Transverse colon (tissue), 4 donors: ENCODE measurements at places on chromosomes 5 and 9.

GRCh38 chr5:103031607-103032006 lies 88.3 kb downstream of the GIN1 start:
- no peak for DNase-seq

DNA sequence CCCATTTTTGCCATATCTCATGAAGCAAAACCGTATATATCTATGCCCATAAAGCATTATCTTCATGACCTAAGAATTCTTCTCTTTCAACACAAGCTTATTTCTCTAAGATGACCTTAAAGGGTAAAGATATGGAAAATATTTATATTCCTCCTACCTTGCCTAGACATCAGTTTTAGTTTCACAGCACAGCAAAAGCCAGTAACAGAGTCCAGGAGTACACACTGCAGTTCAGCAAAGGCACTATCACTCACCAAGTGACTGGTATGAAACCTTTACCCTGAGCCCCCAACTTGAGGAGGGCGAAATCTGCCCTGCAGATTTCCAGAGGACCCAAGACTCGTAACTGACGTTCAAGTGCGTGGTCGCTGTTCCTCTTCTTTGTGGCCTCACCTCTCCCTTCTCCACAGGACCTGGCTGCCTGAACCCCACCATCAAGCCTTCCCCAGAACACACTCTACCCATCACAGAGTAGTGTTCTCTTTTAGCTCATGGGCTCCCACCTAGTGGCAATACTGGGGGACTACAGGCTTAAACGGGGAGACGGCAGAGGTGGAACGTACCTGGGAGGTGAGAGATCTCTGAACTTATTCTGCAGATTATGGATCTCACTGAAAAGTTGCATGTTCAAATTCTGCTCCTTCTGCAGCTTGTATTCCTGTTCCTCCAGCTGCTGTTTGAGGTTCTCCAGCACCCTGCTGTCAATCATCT lies 141.0 kb downstream of the CDK5RAP2 start:
- no peak for DNase-seq

GRCh38 chr9:346111-346571 lies 131.5 kb downstream of the DOCK8 start:
- no peak for DNase-seq

- DNase-seq: peak; percentile 71
Measured at GRCh38 chr9:75088646-75089372, 495 bp downstream of the OSTF1 start.

- no peak for DNase-seq
Measured at GRCh38 chr5:132673939-132674630, at the start of gene IL4. Gene IL4 (plus strand): TSS chr5:132673989. CDS start chr5:132674051, 62 bp downstream.

- DNase-seq: no peak
Measured at GRCh38 chr5:176334031-176334770, 27.4 kb downstream of the KIAA1191 start.

- no peak for DNase-seq
Measured at GRCh38 chr5:136799806-136800372, 434.5 kb upstream of the TRPC7 start.

GRCh38 chr5:113935453-113935852 lies 422.0 kb downstream of the YTHDC2 start:
- DNase-seq: no peak

DNA sequence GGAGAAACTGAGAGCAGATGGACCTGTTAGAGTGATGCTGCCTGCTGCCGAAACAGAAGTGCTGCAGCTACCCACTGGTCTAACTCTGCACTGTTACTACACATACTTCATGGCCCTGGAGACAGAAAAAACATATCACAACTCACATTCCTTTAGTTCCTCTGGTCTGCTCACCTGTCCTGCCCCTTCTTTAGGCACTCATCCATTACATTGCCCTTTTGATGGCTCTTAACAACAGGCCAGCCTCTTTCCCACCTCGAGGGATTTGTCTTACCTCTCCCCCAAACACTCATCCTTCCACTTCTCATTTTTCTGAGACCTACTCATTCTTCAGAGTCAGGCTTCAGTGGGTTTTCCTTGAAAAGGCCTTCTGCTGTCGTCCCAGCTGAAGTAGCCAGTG lies 49.2 kb downstream of the KCTD16 start:
- no peak for DNase-seq

GRCh38 chr5:68007451-68007850 lies 208.1 kb upstream of the PIK3R1 start:
- DNase-seq: peak; percentile 22
